ENCODE measurements at places on chromosomes 5 and 9.

DNA sequence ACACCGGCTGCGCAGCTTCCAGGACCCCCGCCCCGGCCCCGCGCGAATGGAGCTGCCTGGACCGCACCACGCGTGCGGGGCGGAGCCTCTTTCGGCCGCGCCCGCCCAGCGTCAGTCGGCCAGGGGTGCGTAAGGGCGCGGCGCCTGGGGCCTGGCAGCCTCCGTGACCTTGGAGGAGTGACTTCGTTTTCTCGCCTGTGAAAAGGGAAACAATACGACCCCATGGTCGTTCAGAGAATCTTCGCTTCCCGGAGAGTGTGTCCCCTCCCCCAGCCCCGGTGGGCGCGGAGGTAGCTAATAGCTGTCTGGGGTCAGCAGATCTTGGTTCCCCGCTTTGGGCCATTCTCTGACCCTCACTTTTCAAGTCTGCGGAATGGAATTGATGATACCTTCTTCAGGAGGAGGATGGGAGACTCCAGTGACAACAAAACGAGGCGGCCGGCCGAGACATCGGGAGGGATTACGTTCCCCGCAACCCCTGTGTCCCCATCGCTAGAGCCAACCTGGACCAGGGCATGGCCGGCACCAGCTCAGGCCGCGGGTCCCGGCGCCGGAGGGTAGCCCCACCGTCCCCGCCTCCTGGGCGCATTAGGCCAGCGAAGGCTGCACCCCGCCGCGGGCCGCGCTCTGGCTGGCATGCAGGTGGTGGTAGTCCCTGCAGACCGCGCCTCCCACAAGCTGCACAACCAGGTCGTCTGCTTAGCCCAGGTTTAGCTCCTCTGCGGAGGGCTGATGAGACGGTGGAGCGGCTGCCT is 5.5 kb upstream of the CDHR2 start:
- DNase-seq = peak; percentile 55

GRCh38 chr9:85479305-85479704 is 262.4 kb downstream of the AGTPBP1 start:
- DNase-seq = no peak

GRCh38 chr5:107090506-107090905 is 580.2 kb downstream of the EFNA5 start:
- no peak for DNase-seq

DNA sequence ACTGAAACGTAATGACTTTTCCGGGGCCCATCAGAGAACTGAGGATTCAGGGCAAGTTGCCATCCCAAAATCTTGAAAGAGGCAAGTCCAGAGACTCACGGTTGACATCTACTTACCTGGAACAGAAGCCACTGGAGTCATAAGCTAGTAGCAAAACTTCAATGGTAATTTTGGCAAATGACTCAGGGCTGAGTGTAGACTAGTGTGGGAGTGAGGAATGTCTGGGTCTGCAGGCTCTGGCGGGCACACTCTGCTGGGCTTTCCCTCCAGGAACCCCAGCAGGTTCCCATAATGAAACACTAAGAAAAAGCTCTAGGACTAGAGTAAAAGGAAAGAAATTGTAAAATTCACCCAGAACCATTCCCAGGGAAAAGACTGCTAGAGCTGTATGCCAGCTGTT is 122.9 kb upstream of the NFIL3 start:
- no peak for DNase-seq

GRCh38 chr9:37692622-37693221 is 42.0 kb downstream of the FRMPD1 start:
- DNase-seq = no peak

DNA sequence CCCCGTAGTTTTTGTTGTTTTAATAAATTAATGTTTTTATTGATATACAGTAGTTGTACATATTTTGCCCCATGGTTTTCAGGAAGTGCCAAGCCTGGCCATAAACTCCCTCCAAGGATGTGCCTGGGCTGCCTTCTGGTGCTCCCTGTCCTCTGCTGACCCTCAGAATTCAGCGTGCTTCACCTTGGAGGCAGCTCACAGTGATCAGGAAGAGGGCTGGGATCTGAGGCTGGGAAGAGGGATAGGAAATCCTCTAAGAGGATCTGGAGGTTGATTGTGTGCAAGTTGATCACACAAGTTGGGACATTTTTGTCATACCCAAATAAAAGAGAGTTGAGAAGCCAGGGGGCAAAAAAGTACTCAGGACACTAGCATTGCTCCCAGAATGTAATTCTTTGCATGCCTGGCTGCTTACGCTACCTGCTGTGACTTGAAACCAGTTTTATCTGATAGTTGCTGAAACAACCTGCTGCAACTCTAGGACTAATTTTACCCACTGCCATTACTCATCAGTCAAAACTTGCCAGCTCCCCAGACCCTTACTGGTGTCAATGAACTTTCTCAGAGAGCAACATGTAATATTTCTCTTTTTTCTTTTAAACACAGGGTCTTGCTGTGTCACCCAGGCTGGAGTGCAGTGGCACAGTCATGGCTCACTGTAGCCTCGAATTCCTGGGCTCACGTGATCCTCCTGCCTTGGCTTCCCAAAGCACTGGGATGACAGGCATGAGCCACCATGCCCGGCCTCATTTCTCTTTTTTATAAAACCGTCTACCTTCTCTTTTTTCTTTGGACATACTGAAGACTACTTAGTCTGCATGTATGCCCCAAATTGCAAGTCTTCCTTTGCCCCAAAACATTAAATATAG is 29.0 kb downstream of the PDE6A start:
- no peak for DNase-seq

DNA sequence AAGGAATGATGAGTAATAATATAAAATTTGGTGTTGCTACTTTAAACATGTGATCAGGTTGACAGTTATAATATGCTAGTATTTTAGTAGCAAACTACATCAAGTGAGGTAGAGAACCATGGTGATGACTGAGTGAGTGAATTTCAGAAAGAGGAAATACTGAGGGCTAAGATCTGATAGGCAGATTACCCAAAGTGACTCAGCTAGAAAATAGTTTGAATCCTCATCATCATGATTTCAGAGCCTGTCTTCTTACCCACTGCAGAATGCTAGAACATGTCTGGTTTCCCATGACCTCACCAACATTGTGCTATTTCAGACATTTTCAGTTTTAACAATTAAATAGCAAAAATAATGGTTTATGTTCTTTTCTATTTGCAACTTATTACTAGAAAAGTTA is 602.1 kb downstream of the TAF11L14 start:
- no peak for DNase-seq

DNA sequence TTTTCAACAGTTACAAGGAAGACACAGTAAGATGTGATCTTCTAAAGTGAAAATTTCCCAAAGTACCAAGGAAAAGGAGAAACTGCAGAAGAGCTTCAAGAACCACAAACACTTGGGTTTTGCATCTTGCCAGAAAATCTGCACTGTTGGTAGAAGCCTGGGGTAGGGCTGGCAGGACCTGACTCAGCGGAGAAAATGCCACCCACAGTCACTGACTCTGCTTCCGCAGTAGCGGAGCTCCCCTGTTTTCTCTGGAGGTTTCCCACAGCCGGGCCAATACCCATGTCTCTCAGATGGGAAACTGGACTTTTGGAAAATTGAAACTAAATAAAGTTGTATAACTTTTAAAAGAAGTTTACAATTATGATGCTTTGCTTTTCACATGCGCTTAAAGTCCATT is 104.2 kb downstream of the MEF2C start:
- DNase-seq = no peak

DNA sequence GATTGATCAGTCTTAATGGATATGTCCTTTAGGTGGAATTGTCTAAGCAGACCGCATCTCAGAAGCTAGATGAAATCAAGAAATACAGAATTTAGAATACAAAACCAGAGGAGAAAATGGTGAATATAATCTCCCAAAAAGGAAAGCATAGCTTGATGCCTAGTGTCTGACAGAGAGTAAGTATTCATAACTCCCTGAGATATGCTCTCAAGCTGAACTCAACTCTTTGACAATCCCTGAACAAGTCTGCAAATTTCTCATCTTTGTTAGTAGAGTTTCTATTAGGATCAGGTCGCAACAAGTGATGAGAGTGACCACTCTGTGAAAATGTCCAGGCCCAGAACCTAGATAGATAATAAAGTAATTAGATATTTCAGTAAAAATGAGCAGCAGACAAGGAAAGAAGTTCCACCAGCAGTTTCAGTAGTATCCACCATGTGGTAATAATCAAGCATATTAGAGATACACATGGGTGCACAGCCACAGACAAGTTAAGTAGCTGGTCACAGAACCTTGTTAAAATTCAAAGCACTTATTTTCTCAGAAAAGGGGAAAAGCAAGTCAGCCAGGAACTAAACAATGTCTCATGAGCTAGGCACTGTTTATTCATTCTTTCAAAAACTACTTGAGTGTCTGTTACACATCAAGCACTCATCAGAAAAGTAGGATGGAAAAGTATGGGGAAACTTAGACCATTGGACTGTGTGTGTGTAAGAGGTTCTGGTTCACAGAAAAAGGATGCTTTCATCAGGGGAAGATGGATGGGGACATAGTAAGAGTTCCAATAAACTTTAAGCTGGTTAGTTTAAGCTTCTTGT is 481.5 kb upstream of the TUSC1 start:
- no peak for DNase-seq
